ENCODE measurements at places on chromosomes 3 and 15.

DNA sequence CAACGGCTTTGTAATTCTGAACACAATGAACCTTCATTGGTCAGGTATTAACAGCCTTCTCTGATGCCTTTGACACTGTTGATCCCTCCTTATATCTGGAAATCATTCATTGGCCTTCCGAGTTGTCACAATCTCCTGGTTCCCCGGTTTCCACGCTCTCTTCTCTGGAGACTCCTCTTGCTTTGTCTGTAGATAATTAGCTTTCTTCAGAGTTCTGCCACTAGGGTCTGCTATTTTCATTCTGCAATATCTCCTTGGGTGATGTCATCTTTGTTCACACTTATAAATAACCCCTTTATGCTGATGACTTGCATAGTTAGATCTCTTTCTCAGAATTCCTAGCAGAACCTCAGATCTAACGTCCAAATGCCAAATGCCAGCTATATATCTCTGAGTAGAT, 583.8 kb upstream of the ZNF717 start:
- no peak for DNase-seq

DNA sequence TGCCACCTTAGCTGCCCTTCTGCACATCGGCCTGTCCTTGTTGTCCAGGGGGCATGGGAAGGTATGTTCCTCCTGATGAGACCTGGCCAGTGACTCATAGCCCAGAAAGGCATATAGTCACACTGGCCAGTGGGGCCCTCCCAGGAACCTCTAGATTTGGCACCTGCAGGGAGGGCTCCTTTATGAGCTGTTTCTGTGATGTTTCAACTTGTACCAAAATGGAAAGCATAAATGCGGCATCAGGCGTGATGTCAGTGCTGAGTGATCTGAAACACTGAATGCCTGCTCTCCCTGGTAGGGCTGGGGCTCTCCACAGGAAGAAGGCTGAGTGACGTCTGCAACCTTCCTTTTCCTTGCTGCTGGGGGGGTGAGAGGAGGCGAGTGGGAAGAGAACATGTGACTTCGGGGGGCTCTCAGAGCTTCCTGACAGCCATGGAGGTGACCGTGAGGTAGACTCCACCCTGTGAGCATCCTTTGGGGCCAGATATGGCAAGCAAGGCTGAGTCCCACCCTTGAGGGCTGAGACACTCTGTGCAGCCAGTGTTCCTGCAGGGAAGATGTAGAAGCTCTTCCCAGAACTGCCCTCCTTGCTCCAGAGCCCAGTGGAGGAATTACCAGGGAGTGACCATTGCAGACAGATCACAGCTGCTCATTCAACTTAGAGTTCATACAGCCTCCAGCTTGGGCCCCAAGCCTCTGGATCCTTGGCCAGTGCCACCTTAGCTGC, 37.1 kb upstream of the APEH start:
- no peak for DNase-seq

DNA sequence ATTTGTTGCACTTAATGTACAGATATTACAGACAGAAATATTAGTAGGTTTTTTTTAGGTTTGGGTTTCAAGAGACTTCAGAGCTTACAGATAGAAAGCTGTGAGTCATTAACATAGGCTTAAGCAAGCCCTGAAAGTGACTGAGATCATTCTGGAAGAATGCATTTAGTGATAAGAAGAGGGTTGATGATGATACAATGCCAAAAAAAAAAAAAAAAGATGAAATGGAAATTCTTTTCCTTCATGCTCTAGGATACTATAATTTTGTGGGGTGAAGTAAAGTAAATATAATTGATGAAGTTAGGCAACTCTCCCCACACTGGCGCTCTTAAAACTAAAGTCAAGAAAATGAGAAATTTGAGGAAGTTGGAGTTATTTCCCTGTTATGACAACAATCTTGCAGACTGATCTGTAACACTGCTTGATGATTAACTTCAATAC, 169.4 kb upstream of the ZNF385D start:
- no peak for DNase-seq

DNA sequence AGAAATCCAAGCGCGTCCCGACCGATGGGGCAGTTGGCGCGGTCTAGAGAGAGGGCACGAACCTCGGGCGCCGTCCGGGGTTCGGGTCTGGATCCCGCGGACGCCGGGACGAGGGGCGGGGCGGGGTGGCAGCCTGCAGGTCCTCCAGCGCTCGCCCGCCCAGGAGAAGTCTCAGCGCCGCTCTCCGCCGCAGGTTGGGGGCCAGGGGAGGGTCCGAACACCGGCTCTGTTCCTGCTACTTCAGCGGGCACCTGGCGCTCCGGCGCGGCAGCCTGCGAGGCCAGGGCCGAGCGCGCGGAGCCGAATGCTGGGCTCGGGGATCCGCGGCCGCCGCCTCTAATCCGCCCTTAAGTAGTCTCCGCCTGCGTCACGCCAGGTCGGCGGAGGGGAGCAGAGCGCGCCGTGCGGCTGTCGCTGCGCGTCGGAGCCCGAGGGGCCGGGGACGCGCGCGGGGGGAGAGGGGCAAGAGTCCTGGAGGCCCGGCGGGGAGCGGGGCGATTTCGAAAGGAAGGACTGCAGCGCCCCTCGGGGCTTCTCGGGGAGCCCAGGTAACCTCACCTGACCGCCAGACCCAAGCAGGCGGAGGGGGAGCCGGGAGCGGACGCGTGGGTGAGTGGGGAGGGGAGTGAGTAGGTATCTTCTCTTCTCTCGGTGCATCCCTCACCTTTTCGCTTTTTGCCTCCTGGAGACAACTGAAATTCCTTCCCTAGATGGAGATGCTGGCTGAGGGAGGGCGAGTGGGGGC, at the start of gene GJD2:
GJD2 (minus strand) TSS at position 325 of the 745 bp plus-strand sequence. CDS start 510 bp downstream, outside the sequence.
- peak; percentile 16 for DNase-seq

- DNase-seq, result no peak
These were observed 153.8 kb downstream of the EBLN2 start for GRCh38 chr3:73215281-73215680.

- no peak for DNase-seq
These were observed 160.5 kb downstream of the CHSY1 start for GRCh38 chr15:101091080-101092017.

DNA sequence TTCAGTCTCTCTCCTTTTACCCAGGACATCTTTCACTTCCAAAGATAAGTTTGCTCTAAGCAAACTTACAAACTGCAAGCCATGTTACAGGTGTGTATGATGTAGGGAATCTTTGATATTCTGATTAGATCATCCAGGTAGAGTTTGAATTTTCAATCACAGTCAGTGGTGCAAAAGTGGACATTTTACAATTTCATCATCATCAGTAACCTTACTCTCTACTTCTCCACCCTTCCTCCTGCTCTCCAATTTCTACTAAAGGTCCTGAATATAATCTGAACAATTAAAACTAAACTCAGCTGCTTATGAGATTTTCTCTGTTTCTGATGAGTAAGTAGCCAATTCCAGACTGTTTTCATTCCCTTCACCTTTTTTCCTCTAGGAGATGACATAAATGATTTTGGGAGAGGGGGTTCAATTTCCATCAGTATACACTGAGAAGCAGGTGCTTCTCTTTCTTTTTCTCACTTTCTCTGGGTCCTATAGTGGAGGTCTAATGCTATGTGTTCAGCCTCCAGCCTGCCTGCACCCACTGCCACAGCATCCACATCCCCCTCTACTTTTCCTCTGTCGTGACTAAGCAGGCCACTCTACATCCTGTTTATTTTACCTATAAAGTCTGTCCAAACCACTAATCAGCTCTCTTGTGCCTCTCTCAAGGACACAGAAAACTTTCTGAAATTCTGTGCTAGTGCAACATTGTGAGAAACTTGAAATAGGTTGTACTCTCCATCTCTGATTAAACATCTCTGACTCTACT, 27.6 kb downstream of the SUCNR1 start:
- DNase-seq, result no peak

DNA sequence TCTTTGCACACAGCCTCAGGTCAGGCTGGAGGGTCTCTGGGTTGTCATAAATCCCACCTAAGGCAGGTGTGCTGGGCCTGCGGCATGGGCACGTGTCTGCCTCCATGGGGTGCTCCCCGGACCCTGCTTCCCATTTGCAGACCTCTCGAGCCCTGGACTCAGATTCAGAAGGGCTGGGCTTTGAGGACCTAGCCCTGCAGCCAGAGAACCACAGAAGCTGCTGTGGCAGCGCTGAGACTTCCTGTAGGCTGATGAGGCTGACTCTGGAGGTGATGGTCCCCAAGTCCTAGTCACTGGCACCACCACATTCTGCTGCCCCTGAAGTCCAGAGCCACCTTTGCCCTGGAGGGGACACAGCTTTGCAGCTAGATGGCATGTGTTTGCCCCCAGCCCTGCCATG, 156.4 kb downstream of the LRRC28 start:
- DNase-seq, result no peak

GRCh38 chr3:52848617-52849016, 13.8 kb upstream of the MUSTN1 start:
- no peak for DNase-seq

DNA sequence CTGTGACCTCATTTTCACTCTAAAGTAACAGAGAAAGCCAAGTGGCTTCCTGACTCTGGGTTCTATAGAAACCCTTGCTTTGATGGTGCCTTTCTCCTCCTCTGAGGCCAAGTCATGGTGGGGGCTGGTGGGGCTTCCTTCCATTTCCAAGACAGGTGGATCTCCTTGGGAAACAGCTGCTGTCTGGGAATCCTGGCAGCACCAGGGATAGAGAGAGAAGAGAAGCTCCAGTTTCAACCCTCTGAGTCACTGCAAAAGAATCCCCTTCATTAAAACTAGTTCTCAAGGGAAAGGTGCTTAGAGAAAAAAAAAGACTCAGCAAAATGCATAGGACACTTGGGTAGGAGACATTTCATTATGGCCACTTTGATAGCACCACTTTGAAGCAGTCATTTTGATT, 614.4 kb downstream of the FHIT start:
- DNase-seq, result no peak

DNA sequence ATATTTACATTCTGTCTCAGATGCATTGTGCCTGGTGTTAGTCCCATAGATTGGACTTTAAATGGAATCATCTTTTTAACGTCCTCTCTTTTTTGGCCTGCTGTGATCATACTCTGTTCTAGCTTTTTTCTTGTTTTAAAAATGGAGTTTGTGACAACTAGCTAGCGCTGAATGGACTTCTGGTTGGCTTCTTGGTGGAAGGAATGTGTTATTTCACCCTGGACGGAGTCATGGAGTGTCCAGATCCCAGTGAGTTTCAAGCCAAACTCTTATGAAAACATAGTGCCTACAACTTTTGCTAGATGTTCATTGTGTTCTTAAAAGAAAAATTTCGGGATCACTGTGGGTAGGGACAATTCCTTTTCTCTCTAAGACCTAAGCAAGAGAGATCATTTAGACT, 192.6 kb downstream of the TCF12 start:
- DNase-seq, result no peak

DNA sequence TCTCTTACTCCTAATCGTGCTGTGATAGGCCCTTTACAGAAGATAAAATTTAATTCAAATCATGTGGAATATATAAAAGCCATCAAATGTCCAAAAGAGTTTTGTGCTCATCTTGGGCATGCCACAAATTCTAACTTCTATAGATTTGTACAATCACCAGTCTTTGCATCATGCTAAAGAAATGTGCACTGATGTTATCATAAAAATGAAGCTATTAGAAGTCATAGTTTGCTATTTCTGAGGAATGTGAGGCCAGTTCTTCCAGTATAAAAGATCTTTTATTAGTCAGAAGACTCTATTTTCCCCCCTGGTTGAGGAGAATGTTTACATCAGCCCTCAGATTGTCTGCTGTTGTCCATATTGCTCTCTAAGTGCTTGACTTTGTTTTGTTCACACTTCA, 2.1 kb upstream of the ANXA2 start:
- no peak for DNase-seq

- DNase-seq, result no peak
These were observed 595.8 kb downstream of the NLGN1 start for GRCh38 chr3:173993299-173993698.

DNA sequence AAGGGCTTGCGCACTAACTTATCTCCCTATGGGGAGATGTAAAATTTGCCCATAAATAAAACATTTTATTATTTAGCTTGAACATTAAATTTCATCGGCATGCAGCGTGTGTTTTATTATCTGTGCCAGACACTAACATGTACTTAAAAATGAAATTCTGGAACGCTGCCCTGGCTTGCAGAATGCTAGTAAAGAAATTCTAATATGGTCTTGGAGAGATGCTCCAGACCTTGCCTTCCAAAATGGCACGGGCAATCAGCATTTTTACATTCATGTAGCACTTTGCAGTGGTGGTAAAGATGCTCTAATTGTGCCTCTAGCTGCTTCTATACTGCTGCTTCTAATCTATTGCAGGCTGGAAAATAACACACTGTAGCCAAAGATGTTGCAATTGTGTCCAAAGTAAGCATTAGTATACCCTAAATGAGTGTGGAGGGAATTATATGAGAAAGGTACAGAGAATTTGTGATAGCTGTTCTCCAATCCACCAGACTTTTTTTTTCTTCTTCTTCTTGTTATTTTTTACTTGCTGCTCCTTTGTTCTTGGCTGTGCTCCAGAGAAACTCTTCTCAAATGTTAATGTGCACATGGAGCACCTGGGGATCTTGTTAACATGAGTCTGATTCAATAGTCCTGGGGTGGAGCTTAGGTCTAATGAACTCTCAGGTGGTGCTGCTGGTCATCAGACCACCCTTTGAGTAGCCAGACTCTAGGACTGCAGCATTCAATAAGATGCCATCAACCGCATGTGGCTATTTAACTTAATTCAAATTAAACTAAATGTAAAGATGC, 47.3 kb downstream of the CRABP1 start:
- no peak for DNase-seq

GRCh38 chr15:83118291-83118827, 10.9 kb downstream of the TM6SF1 start:
- DNase-seq, result no peak

GRCh38 chr15:41018534-41018933, 65.3 kb downstream of the CHAC1 start:
- DNase-seq, result no peak

DNA sequence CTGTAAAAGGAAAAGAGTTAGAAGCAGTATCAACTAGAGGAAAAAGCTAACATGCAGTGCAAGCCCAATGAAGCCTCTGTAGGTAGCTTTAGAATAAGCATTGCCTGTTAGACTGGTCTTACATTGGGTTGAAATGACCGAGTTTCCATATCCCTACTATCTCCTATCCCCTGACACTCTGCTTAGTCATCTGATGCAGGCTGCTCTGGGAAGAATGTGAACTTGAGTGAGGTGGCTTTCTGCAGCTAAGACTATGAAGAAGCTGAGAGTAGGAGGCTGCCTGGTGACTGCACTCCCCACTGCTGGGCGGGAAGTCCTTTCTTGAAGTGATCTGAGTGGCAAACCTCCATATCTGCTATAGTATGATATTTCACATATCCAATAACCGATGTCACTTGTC, 64.7 kb downstream of the OXSM start:
- no peak for DNase-seq

DNA sequence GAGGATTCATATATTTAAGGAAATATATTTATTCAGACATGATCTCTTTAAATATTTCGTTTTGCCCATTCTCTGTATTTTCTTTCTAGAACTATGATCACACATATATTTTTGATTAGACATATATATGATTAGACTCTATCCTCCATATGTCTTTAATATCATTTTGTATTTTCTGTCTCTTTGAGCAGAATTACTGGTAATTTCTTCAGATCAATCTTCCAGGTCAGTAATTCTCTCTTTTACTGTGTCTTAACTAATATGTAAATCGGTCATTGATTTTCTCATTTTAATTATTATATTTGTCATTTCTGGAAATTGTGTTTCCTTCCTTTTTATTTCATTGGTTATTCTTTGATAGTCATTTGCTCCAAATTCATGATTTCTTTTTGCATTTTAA, 586.2 kb downstream of the NR2F2 start:
- DNase-seq, result no peak

Measured in NCI-H1930 (cell line).